ENCODE measurements at places on chromosomes 3 and 15.

GRCh38 chr15:94004697-94005096, 226.7 kb upstream of the MCTP2 start:
- no peak for DNase-seq

GRCh38 chr3:102092617-102093466, 243.5 kb downstream of the NFKBIZ start:
- DNase-seq: no peak

- DNase-seq: no peak
Measured at GRCh38 chr3:178112134-178112533, 424.1 kb upstream of the KCNMB2 start.

GRCh38 chr3:160245261-160245800, 20.1 kb downstream of the C3orf80 start:
- no peak for DNase-seq

DNA sequence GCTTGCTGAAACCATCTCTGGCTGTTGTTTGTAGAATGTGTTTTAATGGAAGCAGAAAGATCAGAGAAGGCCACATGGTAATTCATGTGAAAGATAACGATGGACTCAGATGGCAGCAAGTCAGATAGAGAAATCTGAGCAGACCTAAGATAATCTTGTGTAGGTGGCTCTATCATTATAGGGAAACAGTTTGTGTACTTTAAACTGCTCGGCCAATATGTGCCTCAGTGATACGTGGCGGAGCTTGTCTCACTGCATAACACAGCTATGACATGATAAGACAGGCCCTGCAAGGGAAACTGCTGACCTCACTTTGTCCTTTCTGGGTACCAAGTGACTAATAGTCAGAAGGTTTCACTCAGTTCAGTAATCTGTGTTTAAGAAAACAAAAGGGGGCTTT, 51.0 kb downstream of the MME start:
- no peak for DNase-seq

GRCh38 chr3:32937331-32937730, 14.1 kb upstream of the CCR4 start:
- DNase-seq: no peak

GRCh38 chr3:186090901-186091300, 18.0 kb downstream of the ETV5 start:
- DNase-seq: no peak

- no peak for DNase-seq
Measured at GRCh38 chr3:28280781-28281180, 39.4 kb downstream of the CMC1 start.

- no peak for DNase-seq
Measured at GRCh38 chr3:179949412-179949811, 87.3 kb downstream of the PEX5L start.

- DNase-seq: no peak
Measured at GRCh38 chr15:43449981-43450380, 43.0 kb downstream of the TP53BP1 start.

DNA sequence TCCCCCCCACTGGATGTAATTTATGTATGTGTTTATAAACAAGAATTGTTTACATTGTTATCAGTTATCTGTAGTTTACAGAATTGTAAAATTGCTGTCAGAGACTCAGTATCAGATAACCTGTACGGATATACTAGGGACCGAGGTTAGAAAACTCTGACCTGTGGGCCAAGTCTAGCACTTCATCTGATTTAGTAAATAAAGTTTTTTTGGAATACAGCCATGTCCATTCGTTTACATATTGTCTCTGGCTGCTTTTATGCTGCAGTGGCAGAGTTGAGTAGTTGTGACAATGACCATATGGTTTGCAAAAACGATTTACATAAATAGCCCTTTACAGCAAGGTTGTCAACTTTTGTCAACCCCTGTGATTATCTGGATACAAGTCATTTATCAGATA, 52.6 kb downstream of the LRRC28 start:
- DNase-seq: no peak

DNA sequence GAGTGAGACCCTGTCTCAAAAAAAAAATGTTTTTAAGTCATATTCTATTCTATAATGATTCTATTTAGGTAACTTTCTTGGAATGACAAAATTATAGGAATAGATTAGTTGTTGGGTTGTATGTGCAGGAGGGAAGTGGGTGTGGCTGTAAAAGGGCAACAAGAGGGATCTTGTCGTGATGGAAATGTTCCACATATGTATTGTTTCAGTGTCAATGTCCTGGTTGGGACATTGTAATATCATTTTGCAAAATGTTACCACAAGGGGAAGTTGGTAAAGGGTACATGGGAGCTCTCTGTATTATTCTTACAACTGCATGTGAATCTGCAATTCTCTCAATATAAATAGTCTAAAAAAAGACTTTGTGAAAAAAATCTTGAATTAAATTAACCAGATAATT, 14.3 kb upstream of the ABHD5 start:
- peak; percentile 23 for DNase-seq

DNA sequence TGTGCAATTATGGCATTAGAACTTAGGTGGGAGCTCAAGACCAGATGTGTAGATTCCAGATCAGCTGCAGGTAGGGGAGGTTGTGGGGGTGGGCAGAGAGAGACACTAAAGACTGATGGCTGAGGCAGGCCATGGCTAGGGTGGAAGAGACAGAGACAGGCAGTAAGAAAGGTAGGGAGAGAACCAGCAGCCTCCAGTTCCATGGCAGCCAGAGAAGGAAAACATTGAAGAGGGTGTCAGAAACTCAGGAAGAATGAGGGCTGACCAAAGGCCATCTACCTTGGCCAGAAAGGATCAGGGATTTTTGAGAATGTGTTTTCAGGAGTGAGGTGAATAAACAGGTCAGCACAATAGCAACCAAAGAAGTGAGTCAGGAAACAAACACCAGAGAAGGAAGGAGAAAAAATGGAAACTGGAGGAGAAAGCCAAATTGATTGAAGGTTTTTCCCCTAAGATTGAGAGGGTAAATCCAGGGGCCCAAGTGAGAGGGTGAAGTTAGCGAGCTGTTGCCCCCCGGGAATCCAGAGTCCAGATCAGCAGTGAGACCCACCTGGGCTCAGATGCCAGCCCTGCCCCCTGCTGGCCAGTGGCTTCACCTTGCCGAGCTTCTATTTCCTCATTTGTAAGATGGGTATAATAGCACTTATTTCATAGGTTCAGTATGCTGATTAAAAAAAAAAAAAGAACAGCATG, 41.0 kb downstream of the ABHD2 start:
- DNase-seq: no peak

GRCh38 chr3:198090795-198091332, 130.8 kb downstream of the LMLN start:
- no peak for DNase-seq

GRCh38 chr3:186476044-186476468, 68.1 kb downstream of the CRYGS start:
- DNase-seq: no peak

DNA sequence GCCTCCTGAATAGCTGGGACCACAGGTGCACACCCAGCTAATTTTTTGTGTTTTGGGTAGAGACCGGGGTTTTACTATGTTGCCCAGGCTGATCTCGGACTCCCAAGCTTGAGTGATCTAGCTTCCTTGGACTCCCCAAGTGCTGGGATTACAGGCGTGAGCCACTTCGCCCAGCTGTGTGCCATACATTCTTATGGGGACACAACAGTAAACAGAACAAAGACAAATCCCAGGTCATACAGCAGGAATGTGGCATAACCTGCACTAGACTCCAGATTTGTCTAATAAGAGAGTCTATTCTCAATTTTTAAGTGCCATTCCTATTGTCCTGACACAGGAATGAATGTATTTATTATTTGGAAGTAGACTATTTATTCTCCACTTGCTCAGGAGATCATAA, 17.6 kb downstream of the ARL6IP5 start:
- DNase-seq: no peak

GRCh38 chr15:64070106-64070505, 23.5 kb downstream of the CIAO2A start:
- no peak for DNase-seq

GRCh38 chr15:75069301-75069925, 46.0 kb downstream of the PPCDC start:
- DNase-seq: peak; percentile 94

- no peak for DNase-seq
Measured at GRCh38 chr3:8899876-8900460, 63.3 kb downstream of the RAD18 start.

DNA sequence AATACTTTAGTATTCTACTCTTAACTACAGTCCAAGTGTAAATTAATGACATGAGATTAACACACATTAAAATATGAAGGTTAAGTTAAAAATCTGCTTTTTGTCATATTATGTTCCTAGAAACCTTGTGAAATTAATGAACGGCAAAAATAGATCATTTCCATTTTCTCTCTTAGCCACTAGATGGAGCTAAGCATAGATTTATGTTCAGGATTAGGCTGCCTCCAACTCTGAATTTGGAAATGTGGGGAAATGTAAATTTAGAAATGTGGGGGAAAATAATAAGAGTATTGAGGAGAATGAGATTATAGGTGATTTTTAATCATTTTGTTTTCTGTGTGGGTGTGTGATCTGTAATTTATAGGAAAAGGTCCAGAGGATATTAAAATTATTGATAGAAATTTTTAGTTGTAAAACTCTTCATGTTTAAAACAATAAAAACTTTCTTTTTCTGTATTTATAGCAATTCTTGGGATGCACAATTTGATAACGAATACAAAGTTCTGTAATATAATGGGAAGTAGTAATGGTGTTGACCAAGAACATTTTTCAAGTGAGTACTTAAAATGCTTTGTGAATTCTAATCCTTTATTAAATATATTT, 59.2 kb downstream of the TMOD3 start:
- DNase-seq: peak; percentile 0

DNA sequence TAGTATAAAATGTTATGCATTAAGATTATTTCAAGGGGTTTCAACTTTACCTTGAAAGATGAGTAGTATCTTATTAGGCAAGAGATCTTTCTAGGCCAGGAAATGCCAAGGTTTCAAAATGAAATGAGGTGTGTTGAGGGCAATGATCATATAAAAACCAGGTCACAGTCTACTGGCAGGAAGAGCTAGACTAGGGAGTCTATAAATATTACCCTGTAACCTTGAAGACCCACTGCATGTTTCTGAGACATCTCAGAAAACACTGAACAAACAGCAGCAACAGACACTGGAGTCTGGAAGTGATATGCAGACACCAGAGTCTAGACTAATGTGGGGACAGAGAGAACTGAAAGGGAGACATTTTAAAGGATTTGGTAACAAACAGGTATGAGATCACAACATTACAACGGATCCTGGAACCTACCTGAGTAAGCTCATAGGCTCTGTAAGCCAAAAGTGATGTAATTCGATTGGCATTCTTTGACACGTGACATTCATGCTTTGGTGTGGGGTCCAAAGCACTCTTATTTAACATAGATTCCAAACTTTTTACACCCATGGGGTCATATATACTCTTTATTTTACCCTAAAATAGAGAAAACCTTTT, 15.0 kb downstream of the TASOR start:
- DNase-seq: no peak

DNA sequence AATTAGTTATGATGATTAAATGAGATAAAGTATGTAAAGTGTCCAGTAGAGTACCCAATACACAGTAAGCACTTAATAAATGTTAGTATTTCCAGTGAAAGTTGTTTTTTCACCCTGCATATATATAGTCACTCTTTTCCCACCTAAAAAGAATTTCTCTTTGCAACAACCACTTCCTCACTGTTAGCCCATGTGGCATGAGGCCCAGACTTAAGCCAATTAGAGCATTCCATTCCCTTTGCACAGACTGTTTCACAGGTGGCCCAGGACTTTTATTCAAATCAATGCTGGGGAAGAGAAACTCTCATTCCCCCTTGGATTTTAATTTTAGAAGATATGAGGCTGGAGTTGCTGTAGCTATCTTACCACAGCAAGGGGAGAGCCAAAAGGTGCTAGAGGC, 3.7 kb downstream of the IFT80 start:
- DNase-seq: no peak

DNA sequence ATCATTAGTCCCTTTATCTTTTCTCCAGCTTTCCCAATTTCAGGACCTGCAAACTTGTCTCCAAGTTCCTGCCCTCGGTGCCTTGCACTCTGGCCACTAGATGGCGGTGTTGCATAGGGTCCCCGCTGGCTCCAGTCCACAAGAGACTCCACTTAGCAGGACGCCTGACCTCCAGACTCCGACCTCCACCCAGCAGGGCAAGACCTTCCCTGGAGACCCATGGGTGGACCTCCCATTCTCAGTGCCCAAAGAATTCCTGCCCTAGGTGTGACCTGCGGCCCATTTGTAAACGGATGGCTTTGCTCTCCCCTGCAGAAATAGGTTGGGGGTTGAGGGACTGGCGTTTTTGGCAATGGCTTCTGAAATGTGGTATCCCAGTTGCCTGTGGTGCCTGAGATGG, 82.6 kb downstream of the LSM3 start:
- peak; percentile 76 for DNase-seq

GRCh38 chr3:189985948-189986347, 134.7 kb downstream of the P3H2 start:
- no peak for DNase-seq

GRCh38 chr15:82774496-82774895, 31.4 kb downstream of the FSD2 start:
- no peak for DNase-seq

GRCh38 chr3:31486865-31487533, 45.7 kb upstream of the STT3B start:
- no peak for DNase-seq

DNA sequence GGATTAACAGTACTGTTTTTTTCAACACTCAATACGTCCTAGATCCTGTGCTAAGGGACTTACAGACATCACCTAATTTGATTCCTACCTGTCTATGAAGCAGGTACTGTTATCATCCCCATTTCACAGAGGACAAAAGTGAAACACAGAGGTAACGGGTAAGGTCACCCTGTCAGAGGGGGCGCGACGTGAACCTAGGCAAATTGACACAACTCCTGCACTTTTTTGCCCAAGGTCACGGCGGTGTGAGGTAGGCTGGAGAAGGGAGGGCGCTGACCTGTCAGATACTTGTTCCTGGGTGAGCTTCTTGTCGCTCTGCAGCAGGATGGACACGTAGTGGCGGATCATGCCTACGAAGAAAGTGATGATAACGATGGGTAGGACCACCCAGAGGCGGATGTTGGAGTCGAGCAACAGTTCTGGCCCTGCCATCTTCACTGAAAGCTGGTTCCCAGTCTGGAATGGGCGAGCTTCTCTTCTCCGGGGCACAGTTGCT, 363 bp downstream of the EMC3 start:
- DNase-seq: no peak

GRCh38 chr15:39301589-39301999, 279.3 kb upstream of the THBS1 start:
- no peak for DNase-seq

- DNase-seq: no peak
Measured at GRCh38 chr15:93165734-93166470, 76.9 kb upstream of the RGMA start.

- no peak for DNase-seq
Measured at GRCh38 chr15:78702609-78703333, 61.8 kb upstream of the CHRNB4 start.

GRCh38 chr3:179336345-179336929, 11.1 kb upstream of the MFN1 start:
- DNase-seq: no peak
